BJ (cell line): ENCODE measurements at places on chromosomes 6 and 20.
A peak's percentile ranks its signal among the peaks of the same experiment; 100 is the strongest.

DNA sequence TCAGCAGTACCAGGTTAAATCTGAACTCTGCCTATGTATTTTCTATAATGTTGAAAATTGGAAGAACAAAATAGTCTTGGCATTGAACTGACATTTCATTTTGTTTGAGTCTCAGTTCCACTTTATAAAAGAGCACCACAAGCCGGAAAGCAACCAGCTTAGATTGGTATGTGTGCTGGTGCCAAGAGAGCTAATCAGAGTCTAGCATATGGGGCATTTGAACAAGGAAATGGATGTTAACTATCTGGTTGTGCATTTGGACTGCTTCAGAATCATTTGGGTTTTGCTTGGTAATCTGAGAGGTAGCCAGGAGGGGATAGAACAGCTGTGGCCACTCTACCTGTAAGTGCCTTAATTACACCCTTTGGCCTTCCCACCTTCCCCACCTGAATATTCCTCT, 184.8 kb downstream of the GRIK2 start:
- DNase-seq, result no peak

- no peak for DNase-seq
These were observed 78.9 kb downstream of the CRYBG1 start for GRCh38 chr6:106439459-106439858.

DNA sequence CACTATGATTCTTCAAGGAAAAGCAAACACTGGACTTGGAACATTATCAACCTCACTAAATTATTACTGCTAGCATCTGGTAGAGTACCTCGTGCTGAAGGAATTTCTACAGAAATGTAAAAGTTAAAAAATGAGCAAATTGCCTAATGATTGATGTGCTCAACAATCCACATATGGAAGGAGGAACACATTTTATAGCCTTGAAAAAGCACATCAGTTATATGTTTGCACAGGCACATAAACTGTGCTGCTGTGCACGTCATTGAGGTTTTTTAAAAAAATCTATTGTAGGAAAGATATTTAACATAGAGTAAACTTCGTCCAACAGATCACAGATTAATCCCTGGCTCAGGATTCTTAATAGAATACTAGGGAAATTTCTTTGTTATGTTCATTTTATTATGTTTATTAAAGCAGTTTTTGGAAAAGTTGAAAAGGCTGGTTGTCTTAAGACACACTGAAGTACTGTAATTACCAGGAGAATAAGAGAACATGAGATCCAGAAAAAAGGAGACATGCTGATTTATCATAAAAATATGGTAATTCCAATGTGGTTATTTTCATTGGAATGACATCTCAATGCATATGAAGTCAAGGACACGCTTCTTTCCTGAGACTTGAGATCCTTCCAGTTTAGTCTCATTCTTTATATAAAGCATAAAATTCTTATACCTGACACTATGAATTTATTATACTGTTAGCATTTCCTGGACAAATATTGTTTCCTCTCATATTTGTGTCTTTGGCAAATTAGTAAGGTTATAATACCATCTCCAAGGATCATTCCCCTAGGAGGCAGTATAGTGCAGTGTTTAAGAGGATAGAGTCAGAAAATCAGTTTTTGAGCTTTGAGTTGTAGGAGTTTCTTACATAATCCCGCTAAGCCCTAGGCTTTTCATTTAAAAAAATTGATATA, 511.1 kb downstream of the TENT5A start:
- DNase-seq, result peak; percentile 81

DNA sequence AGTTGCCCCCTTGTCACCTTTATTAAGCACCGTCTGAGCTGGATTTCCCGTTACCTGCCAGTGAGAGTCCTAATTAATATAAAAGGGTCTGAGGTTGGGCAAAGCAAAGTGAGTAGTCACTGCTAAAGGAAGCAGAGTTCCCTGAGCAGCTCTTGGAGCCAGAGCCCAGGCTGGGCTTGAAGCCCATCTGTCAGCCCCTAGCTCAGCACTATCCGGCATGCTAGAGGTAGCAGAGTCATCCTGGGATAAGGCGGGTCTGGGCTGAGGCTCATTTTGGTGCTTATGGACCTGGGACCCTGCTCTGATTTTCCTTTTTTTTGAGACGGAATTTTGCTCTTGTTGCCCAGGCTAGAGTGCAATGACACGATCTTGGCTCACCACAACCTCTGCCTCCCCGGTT, 46.2 kb downstream of the ADNP start:
- no peak for DNase-seq

DNA sequence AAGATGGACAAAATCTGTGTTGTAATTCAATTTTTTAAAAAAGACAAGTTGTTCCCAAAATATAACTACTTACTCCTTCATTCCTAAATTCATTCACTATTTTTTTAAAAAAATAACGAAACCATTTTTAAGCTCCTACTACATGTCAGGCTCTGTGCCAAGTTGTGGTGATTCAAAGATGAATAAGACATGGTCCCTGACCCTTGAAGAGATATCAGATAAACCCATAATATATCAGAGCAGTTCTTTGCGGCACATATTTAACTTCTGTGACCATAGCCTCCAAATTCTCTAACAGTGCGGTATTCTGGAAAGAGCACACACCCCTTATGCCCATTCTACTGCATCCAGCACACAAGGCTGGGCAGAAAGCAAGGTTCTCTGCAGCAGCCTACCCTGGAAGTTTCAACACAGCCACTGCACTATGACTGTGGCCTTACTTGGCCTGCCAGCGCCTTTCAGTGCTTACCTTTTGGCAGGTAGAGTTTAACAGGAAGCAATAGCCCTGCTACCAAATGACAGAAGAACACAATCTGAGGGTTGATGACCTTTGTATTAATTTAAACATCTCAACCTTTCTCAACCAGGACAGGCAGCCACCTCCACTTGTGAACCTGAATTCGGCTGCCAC, 406.5 kb downstream of the BTBD9 start:
- DNase-seq, result no peak

DNA sequence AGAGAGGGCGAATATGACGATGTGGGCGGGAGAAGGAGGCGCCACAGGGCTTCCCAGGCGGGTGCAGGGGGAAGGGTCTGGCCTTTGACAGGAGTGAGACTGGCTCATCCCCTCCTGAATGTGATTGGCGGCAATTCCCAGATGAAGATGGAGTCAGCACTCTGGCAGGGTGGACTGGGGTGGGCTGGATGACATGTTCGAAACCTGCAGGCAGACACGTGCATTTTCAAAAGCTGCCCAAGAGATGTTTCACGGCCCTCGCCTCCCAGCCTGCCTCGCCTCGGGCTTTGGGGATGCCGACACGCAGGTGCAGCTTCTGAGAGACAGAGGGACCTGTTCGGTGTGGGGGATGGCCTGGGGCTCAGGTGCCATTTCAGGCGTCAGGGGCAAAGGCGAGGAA, 66.8 kb upstream of the AFDN start:
- no peak for DNase-seq

GRCh38 chr20:19047040-19047950, 165.1 kb upstream of the SLC24A3 start:
- no peak for DNase-seq

- DNase-seq, result peak; percentile 18
These were observed 266.7 kb upstream of the THEMIS start for GRCh38 chr6:128167552-128167951.

- DNase-seq, result no peak
These were observed 1.3 kb upstream of the E2F1 start for GRCh38 chr20:33687370-33687915.

- DNase-seq, result no peak
These were observed 577.4 kb downstream of the HTR1B start for GRCh38 chr6:76885861-76886301.

GRCh38 chr6:6843057-6843627, 254.6 kb downstream of the LY86 start:
- no peak for DNase-seq

DNA sequence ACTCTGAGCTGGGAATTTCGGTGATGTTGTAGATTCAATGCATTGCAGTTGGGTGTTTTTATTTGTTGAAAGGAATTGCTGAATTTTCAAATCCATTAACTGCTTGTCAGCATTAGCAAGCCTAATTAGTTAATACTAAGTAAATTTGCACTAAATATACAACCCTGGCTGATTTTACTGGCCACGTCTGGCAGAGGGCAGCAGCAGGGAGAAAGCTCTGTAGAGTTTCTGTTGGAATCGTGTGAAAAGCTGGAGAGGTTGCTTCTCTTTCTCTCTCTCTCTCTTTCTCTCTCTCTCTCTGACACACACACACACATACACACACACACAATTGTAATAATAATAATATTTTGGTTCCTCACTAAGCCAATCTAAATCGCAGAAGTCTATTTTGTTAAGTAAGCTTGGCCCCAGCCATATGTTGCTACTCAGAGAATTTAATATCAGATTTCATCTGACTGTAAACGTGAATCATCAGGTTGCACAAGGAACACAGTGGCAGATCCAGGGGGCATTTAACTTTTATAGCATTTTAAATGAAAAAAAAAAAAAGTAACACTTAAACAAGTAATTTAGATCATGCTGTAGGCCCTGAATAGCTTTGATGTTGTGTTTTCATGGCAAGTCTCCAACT, 289.5 kb downstream of the ESR1 start:
- DNase-seq, result peak; percentile 63

- DNase-seq, result no peak
These were observed 8.9 kb upstream of the AHI1 start for GRCh38 chr6:135506270-135506997.

DNA sequence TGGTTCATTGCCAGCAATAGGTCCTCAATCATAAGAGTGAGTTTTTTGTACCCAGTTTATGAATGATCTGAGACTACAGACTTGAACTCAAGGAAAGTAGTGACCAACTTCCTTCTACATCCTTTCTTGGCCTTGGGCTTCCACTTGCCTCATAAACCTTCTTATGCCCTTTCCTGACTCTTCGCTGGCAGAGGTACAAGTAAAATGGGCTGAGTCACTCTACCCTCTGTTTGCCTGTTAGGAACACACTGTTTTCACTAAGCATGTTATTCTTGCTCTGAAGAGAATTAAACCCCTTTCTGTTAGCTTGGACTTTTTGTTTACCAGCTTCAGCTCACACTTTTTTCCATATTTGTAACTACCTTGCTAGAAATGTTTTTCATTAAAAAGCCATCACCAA, 74.4 kb downstream of the PKHD1 start:
- DNase-seq, result no peak

- DNase-seq, result no peak
These were observed 683.4 kb downstream of the RNF144B start for GRCh38 chr6:19070520-19070919.

GRCh38 chr6:56868687-56869086, 86.2 kb upstream of the BEND6 start:
- peak; percentile 55 for DNase-seq

DNA sequence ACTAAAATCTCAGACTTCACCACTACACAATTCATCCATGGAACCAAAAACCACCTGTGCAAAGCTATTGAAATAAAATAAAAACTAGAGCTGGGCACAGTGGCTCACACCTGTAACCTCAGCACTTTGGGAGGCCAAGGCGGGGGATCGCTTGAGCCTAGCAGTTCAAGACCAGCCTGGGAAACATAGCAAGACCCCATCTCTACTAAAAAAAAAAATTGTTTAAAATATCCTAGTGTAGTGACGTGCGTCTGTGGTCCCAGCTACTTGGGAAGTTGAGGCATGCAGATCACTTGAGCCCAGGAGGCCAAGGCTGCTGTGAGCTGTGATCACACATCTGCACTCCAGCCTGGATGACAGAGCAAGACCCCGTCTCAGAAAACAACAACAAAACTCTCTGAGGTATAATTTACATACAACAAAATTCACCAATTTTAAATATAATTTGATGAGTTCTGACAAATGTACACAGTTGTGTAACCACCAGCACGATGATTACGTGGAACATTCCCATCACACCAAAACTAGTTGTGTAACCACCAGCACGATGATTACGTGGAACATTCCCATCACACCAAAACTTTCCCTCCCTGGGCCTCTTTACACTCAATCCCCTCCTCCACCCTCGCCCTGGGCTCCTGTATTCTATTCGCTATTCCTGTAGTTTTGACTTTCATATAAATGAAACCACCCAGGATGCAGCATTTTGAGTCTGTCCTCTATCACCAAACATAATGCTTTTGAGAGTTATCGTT, 107.5 kb downstream of the TAF4 start:
- DNase-seq, result no peak

GRCh38 chr20:2840967-2841531, 504 bp downstream of the VPS16 start:
- DNase-seq, result no peak

DNA sequence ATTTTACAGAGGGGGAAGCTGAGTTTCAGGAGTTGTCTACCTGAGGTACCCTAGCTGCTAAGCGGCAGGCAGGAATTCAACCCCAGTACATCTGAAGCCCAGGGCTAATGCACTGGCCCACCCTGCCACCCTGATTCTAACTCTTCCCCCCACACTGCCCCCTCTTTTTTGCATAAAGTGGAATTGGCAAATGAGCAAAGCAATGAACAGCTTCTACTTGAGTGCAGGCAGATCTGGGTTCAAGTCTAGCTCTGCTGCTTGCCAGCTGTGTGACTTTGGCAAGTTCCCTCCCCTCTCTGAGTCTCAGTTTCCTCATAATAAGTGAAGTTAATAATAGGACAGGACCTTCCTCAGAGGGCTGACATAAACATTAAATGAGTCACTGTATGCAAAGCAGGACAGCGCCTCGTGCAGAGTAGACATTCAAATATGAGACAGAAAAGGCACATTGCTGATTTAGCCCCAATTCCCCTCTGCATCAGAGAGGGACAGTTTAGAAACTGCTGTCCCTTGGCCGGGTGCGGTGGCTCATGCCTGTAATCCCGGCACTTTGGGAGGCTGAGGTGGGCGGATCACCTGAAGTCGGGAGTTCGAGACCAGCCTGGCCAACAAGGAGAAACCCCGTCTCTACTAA, 4.7 kb downstream of the ADA start:
- DNase-seq, result no peak

DNA sequence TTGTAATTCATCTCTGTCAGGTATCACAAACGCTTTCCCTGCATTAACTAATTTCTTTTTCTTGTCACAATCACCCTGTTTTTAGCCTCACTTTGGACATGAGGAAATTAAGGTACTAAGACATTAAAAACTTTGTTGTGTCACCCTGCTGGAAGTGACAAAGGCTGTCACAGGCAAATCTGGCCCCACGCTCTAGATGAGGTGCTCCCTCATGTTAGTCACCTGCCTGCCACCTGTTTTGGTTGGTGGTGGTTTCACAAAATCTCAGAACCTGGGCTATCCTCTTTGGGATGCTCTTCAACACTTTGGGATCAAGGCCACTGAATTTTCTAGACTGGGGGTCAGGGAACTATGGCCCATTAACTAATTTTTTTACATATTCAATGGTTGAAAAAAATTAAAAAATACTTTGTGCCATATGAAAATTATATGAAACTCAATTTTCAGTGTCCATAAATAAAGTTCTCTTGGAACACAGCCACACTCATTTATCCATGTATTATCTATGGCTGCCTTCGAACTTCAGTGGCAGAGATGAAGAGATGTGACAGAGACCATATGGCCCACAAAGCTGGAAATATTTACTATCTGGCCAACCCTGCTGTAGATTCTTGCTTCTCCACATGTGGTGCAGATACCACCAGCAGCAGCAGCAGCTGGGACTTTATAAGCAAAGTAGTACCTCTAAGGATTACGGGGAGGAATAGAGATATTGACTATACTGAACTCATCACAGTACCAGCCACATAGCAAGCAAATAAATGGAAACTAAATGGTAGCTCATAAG, 16.1 kb upstream of the TNFAIP3 start:
- DNase-seq, result no peak
